ENCODE measurements at places on chromosomes 16 and 17.

GRCh38 chr17:8382052-8382879 lies 727 bp downstream of the RPL26 start:
- DNase-seq = peak; percentile 68
- peaks cover 24% of the 10 kb centered on the region for H3K4me1 ChIP-seq
- H3K27me3 ChIP-seq = no peaks in the 10 kb centered on the region
- H3K36me3 ChIP-seq = peaks cover 50% of the 10 kb centered on the region

GRCh38 chr17:74945543-74945942 lies 9.8 kb downstream of the OTOP3 start:
- DNase-seq = no peak
- no peak overlapping the region for H3K27ac ChIP-seq
- H3K27me3 ChIP-seq = no peaks in the 10 kb centered on the region
- no peaks in the 10 kb centered on the region for H3K36me3 ChIP-seq

DNA sequence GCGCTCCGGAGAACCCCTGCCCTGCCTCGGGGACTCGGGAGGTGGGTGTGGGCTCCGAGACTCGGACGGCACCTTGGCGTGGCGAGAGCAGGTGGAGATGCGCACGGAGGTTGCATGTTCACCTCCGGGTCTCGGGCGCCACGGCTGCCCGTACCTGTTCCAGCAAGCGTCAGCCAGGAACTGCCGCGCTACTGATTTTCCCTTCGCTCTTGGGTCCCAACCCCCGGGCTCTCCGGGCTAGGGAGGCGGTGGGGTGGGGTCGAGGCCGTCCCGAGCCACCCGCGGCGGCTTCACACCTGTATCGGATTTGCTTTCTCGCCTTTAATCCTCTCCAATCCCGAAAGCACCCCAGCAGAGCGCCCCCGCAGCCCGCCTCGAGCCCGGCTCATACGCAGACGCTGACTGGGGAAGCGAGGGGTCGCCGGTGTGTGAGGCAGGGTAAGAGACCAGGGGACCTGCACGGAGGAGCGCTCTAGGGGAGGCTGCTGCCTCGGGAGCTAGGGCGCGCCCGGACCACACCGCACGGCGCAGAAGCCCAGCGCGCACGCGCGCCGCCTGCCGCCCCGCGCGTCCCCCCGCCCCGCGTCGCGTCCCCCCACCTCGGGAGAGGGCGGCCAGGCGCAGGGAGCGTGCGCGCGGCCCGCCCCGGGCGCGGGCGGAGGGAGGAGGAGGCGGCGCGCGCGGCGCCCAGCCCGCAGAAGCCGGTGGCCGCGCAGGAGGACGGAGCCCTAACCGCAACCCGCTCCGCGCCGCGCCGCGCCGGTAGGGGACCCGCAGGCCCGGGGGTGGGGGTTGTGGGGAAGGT lies at the start of gene DUSP14:
Gene DUSP14 (plus strand): TSS at position 695 of the 805 bp plus-strand sequence. CDS start 22,382 bp downstream, outside the sequence.
- no peaks in the 10 kb centered on the region for H3K36me3 ChIP-seq
- peak; percentile 95 for DNase-seq
- H3K4me1 ChIP-seq = peaks cover 36% of the 10 kb centered on the region

DNA sequence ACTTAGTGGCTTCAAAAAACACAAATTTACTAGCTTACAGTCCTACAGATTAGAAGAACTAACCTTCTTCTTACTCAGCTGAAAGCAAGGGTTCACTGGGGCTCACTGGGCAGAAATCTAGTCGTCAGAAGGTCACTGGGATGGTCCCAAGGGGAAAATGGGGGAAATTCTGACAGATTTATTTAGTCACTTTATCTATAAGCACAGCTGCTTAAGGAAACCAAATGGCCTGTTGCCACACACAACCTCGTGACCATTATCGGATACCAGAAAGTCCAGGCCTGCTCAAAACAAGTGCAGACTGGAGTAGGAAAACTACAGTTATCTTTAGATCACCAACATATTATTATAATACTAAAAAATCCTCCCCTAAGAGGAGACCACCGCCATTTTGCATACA lies 374.6 kb upstream of the ASIC2 start:
- H3K36me3 ChIP-seq = no peaks in the 10 kb centered on the region
- H3K27ac ChIP-seq = no peak overlapping the region
- no peak for DNase-seq
- no peaks in the 10 kb centered on the region for H3K4me1 ChIP-seq
- H3K4me3 ChIP-seq = no peak overlapping the region

- no peaks in the 10 kb centered on the region for H3K4me1 ChIP-seq
- H3K36me3 ChIP-seq = no peaks in the 10 kb centered on the region
- no peaks in the 10 kb centered on the region for H3K27me3 ChIP-seq
- no peak for DNase-seq
- H3K4me3 ChIP-seq = no peak overlapping the region
- no peak overlapping the region for H3K27ac ChIP-seq
These were observed 250.8 kb upstream of the SOX9 start for GRCh38 chr17:71869841-71870545.

DNA sequence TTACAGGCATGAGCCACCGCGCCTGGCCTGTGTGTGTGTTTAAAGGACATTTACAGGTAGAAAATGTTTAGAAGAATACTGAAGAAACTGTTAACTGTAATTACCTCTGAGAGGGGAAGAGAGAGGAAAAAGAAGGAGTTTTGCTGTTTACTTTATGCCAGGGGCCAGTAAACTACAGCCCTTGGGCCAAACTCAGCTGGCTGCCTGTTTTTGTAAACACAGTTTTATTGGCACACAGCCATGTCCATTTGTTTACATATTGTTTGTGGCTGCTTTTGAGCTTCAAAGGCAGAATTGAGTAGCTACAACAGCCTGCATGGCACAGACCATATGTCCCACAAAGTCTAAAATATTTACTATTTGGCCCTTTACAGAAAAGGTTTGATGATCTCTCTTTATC lies 76.4 kb downstream of the GPR139 start:
- DNase-seq = no peak
- no peaks in the 10 kb centered on the region for H3K27me3 ChIP-seq
- no peak overlapping the region for H3K4me3 ChIP-seq
- H3K4me1 ChIP-seq = no peaks in the 10 kb centered on the region
- no peak overlapping the region for H3K27ac ChIP-seq

- no peak overlapping the region for H3K27ac ChIP-seq
- no peak for DNase-seq
- H3K36me3 ChIP-seq = no peaks in the 10 kb centered on the region
- H3K4me1 ChIP-seq = no peaks in the 10 kb centered on the region
- H3K27me3 ChIP-seq = no peaks in the 10 kb centered on the region
These were observed 80.4 kb upstream of the DHX40 start for GRCh38 chr17:59485015-59485414.

GRCh38 chr17:45310380-45311324 lies 6.2 kb downstream of the MAP3K14 start:
- H3K36me3 ChIP-seq = peaks cover 42% of the 10 kb centered on the region
- no peaks in the 10 kb centered on the region for H3K27me3 ChIP-seq
- no peak for DNase-seq

DNA sequence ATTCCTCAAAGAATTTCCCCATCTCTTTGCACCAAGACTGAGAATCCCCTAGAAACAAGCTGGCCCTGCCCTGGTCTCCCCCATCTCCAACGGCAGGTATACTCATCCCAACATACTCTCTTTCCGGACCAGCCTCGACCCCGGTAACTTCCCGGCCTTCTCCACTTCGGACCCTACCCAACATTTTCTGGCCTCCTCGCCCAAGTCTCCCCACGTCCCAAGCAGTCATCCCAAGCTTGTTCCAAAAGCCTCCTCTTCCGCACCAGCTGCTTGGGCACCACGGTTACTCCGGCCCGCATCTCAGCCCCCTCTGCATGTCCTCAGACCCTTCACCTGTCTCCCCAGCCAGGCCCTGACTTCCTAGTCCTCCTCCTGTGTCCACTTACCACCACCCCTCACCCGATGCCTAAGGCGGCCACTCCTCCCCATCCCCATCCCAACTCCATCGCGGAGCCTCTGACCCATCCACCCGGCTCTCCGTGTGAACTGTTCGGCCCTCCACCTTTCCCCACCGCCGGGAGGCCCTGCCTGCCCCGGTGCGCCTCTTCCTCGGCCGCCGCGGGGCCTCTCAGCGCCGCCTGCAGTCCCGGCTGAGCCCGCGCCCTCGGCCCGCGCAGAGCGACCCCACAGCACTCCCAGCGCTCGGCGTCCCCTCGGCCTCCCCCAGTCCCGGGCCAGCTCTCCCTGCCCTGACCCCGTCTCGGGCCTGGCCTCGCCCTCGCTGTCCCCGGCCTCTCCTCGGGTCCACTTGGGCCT lies 994 bp downstream of the PITPNA start:
- peak overlapping the region; percentile 94 for H3K4me3 ChIP-seq
- H3K4me1 ChIP-seq = peaks cover 33% of the 10 kb centered on the region
- no peaks in the 10 kb centered on the region for H3K36me3 ChIP-seq
- DNase-seq = peak; percentile 73
- H3K27me3 ChIP-seq = no peaks in the 10 kb centered on the region

GRCh38 chr16:47461598-47462266 lies 601 bp downstream of the PHKB start:
- peak; percentile 84 for DNase-seq
- peaks cover 16% of the 10 kb centered on the region for H3K36me3 ChIP-seq
- peak overlapping the region; percentile 91 for H3K27ac ChIP-seq
- peak overlapping the region; percentile 73 for H3K4me3 ChIP-seq
- H3K4me1 ChIP-seq = peaks cover 74% of the 10 kb centered on the region

- H3K27ac ChIP-seq = peak overlapping the region; percentile 77
- peaks cover 23% of the 10 kb centered on the region for H3K36me3 ChIP-seq
- peaks cover 33% of the 10 kb centered on the region for H3K4me1 ChIP-seq
- H3K4me3 ChIP-seq = peak overlapping the region; percentile 98
These were observed 825 bp downstream of the HEATR6 start for GRCh38 chr17:60077672-60078519.

DNA sequence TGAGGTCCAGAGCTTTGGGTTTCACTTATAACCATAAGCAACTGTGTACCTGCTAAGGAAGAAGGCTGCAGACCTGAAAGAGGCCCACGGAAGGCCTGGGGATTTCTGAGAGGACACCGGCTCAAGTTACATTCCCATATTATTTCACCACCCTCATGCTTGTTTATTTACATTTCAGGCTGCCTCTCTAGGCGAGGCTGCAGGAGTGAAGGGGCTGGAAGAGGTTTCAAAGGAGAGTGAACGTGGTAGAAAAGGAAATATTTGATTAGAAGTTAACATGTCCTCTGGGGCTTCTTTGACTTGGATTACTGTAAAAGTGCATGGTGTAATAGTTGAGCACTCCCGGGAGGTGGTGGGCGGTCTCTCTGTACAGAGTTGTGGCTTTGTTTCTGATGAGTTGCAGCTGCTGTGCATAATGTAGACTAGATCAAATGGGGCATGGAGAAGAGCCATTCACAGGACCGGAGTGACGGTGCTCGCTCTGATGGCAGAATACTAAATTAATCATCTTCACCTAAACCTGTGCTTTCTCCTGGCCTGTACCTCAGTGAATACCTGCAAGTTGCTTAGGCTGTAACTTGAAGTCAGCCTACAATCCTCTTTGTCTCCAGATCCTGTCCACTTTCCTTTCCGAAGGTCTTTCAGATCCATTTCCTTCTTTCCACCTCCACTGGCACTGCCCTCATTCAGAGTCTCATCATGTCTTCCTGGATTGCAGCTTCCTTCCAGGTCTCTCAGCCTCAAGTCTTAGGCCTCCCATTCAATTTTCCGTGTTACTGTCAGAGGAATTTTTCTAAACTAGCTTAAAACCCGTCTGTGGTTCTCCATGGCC lies 1.9 kb upstream of the CPD start:
- H3K4me3 ChIP-seq = no peak overlapping the region
- H3K36me3 ChIP-seq = no peaks in the 10 kb centered on the region
- no peaks in the 10 kb centered on the region for H3K27me3 ChIP-seq
- no peak for DNase-seq

DNA sequence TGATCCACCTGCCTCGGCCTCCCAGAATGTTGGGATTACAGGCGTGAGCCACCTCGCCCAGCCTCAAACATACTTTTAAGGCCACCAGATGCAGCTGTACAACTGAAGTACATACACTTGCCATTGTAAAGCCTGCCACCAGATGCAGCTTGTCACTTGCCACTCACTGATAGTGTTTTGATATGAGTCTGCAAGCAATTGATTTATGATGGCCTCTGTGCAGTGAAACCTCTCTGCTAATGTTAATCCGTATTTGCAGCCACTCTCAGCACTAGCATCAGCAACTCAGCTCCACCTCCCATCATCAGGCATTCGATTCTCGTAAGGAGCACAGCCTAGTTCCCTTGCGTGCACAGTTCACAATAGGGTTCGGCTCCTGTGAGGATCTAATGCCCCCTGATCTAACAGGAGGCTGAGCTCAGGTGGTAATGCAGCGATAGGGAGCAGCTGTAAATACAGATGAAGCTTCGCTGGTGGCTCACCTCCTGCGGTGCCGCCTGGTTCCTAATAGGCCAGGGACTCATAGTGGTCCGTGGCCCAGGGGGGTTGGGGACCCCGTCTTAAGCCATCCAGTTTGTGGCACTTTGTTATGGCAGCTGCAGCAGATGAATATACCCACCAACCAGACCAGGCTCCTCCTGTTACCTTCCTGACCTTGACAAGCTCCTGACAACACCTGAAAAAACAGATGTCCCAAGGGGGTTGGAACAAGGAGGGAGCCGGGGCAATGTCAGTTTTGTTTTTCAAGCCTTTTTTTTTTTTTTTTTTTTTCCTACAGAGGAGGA lies 1.3 kb upstream of the HERPUD1 start:
- peak overlapping the region; percentile 92 for H3K4me3 ChIP-seq
- H3K27ac ChIP-seq = peak overlapping the region; percentile 91
- DNase-seq = peak; percentile 63

GRCh38 chr16:12531937-12532336 lies 271.8 kb downstream of the CPPED1 start:
- no peaks in the 10 kb centered on the region for H3K36me3 ChIP-seq
- no peaks in the 10 kb centered on the region for H3K27me3 ChIP-seq
- no peak overlapping the region for H3K27ac ChIP-seq

DNA sequence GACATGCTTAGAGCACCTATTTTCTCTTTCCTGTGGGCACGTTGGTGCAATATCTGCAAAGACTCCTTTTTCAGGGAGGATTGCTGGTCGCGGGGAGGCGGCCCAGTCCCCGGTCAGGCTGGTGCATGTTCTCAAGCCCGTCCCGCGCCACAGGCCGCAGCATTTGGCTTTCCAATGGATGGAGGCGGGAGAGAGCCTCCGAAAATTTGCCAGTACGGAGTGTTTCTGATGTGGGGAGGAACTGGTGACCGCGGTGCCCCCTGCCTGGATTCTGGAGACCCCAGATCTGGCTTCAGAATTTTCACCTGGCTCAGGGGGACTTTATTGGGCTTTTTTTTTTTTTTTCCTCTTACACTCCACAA lies 2.3 kb downstream of the CMIP start:
- H3K4me1 ChIP-seq = peaks cover 16% of the 10 kb centered on the region
- H3K27me3 ChIP-seq = 0 out of 2 replicates have a peak, but pooled peaks cover 3% of the 10 kb centered on the region
- no peaks in the 10 kb centered on the region for H3K36me3 ChIP-seq
- DNase-seq = no peak
- H3K27ac ChIP-seq = no peak overlapping the region

GRCh38 chr16:50747207-50747956 lies 5.5 kb downstream of the CYLD start:
- H3K36me3 ChIP-seq = peaks cover 13% of the 10 kb centered on the region
- no peak overlapping the region for H3K4me3 ChIP-seq
- H3K27ac ChIP-seq = no peak overlapping the region
- H3K27me3 ChIP-seq = no peaks in the 10 kb centered on the region
- peaks cover 23% of the 10 kb centered on the region for H3K4me1 ChIP-seq

All from Karpas-422 (cell line).